ENCODE measurements at places on chromosomes 3 and 15.

DNA sequence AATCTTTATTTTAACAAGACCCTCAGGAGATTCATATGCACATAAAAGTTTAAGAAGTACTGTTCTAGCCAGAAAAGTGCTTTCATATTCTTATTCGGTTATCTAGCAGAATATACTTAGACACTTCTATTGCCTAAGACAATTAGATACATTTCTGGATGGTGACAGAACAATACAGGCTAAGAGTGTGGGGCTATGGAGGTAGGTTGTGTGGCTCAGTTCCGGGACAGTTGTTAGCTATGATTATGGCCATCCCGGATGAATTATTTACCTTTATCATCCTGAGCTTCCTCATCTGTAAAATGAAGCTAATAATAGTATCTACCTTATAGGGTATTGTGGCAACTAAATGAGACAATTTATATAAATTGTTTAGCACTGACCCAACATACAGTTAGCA is 6.6 kb downstream of the FAM98B start:
- no peak for DNase-seq

DNA sequence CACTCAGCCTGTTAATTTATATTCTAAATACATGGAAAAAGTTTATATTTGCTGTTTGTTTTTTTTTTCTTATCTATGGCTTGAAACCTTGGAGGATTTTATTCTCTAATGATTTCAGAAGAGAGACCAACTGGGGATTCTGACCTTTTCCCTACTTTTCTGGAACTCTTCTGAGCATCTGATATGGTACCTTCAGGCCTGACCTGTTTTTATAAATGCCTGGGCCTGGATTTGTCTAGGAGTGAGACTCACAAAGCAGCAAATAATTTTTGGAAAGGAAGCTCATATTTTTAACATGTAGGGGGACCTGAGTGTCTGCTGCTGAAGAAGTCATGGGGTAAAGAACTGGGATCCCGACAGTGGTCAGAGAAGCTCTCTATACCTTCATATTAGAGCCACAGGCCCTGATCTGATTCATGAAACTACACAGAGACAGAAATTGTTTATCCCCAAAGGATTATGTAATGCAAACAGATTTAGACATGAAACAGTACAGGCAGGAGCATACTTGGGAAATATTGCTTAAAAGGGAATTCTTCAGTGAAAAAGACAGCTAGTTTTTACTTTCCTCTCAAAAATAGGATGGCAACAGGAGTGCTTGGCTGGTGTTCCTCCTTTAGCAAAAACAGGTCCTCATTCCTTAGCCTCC is 15.9 kb downstream of the PPM1L start:
- no peak for DNase-seq

GRCh38 chr3:50213373-50213772 is 8.3 kb downstream of the SLC38A3 start:
- no peak for DNase-seq

DNA sequence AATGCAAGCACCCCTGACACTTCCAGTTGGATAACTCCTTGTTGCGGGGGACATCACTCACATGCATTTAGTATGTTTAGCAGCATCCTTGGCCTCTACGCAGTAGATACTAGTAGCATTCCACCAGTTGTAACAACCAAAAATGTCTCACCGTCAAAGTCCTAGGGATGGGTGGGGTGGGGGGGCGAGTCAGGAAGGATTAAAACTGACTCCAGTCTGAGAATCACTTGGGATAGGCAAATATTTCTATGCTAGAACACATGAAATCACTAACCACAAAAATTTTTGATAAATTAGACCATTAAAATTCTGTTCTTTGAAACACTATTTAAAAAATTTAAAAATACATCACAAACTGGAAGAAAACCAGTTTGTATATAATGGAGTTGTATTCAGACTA is 18.0 kb downstream of the ICE2 start:
- DNase-seq = no peak

- no peak for DNase-seq
Measured at GRCh38 chr3:62049033-62049432, 324.3 kb downstream of the FEZF2 start.

DNA sequence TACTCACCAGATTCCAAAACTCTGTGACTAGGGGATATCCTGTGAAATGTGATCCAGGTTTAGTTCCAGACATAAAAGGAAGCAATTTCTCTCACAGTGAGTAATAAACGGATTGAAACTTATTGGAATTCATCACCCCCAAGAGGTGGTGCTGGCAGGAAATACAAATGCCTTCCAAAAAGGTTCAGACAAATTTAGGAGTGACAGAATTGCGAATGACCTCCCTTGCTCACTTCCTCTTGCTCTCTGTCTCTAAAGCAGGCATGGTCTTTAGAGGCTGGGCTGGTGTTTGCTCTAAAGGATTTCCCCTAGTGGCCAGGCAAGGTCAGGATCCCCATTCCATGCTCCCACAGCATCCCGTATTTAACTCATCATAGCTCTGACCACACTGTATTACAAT is 449.4 kb upstream of the PPP2R3A start:
- DNase-seq = no peak

- DNase-seq = no peak
Measured at GRCh38 chr15:37652646-37653417, 281.6 kb upstream of the TMCO5A start.

DNA sequence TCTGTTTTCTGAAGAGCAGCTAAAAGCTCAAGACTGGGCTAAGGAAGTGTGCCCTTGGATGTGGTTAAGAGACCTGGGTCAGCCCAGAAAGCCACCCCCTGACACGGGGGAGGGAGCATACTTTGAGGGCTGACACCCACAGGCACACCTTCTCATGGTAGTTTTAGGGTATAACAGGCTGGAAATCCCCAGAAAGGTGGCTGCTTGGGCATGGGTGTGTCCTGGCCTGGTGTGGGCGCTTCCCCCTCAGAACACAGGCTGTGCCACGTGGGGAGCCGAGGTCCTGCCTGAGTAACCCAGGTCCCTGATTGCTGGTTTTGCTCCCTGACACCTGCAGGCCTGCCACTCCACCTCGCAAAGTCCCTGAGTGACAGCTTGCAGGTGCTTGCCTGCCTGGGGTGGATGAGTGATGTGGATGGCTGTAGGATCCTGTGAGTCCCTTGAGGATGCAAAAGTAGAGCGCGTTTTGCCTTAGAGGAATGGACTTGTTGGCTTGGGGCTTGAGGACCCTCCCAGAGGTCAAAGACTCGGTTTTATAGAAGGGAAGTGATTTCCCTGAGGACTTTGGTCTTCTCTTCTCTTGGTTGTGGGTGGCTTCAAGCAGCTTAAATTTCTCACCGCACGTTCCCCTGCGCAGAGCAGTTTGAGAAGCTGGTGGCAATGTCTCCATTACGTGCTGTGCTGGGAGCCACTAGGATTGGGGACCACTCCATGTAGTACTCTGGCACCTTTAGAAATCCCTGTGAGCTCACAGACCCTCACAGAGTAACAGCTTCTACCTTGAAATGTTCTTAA is 94.4 kb downstream of the DNASE1L3 start:
- peak; percentile 18 for DNase-seq

- no peak for DNase-seq
Measured at GRCh38 chr3:71240034-71240433, 343.5 kb downstream of the FOXP1 start.

GRCh38 chr3:116034794-116035193 is 410.5 kb downstream of the LSAMP start:
- DNase-seq = no peak

GRCh38 chr15:66698318-66698961 is 3.6 kb upstream of the SMAD6 start:
- no peak for DNase-seq

- DNase-seq = no peak
Measured at GRCh38 chr3:32844914-32845313, 27.1 kb downstream of the TRIM71 start.

- DNase-seq = no peak
Measured at GRCh38 chr15:101070024-101070423, 150.9 kb downstream of the LRRK1 start.

- no peak for DNase-seq
Measured at GRCh38 chr3:136783708-136784191, 31.6 kb upstream of the STAG1 start.

DNA sequence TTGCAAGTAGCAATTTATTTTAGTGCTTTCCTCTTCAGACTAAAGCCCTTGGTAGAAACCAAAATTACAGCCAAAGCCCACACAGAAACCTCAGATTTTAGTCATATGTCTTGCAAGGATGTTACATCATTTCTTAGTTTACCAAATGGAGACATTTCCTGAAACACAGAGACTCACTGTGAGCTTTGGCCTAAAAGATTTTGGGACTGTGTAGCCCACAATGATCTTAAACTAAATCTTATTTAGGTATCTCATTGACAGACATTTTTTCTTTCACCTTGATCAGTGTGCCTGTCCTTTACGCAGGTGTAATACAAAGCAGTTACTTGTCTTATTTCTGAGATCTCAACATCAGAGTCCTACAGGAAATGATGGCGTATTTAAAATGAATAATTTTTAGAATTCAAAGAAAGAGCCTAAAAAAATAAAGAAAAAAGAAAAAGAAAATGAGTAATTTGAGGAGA is 27.8 kb upstream of the AP4E1 start:
- no peak for DNase-seq

- no peak for DNase-seq
Measured at GRCh38 chr3:48845170-48845569, 2.5 kb downstream of the PRKAR2A start.

- no peak for DNase-seq
Measured at GRCh38 chr3:130854208-130854864, 39.5 kb upstream of the ATP2C1 start.

DNA sequence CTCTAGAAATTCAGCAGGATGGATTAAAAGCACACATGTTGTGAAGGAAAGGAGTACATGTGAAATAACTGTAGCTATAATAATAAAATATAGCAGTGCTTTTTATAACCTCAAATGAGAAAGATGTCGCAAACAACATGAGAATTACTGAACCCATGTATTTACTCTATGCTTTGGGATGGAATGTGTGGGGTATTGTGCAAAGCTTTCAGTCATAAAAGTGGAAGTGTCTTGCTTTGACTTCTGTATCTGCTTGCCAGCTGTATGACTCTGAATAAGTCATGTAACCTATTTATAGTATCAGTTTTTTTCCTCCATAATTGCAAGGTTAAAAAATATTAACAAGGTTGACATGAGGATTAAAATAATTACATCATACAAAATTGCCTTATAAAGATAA is 519.3 kb upstream of the CADM2 start:
- no peak for DNase-seq

DNA sequence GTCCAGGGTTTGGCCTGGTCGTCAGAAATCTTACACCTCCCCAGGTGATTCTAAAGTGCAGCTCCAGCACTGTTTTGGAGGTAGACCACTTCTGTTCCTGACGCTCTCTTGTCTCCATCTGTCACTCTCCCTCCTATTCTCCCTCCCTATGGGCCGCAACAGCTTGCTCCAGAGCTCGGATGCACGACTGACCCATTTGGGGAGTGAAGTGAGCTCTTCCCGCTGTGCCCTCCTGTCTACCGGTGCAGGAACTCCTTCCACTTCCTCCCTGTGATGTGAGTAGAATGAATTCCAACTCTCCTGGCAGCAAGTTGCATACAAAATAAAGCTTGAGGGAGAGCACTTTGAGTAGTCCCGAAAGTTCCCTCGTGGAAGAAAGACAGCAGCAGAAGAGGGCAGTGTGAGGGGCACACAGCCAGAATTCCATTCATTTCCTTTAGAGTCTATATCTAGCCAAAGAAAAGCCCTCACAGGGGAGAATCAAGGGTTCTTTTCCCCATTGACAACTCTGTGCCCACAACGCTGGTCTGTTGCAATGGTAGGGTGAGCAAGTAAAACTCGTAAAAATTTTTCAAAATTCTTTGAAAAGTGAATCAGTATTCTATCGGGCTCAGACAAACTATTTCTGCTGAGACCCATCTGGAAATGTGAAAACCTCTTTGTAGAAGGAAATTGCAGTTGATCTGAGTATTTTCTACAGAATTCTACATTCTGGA is 39.9 kb upstream of the BDH1 start:
- no peak for DNase-seq

GRCh38 chr3:31462050-31462569 is 70.6 kb upstream of the STT3B start:
- no peak for DNase-seq

DNA sequence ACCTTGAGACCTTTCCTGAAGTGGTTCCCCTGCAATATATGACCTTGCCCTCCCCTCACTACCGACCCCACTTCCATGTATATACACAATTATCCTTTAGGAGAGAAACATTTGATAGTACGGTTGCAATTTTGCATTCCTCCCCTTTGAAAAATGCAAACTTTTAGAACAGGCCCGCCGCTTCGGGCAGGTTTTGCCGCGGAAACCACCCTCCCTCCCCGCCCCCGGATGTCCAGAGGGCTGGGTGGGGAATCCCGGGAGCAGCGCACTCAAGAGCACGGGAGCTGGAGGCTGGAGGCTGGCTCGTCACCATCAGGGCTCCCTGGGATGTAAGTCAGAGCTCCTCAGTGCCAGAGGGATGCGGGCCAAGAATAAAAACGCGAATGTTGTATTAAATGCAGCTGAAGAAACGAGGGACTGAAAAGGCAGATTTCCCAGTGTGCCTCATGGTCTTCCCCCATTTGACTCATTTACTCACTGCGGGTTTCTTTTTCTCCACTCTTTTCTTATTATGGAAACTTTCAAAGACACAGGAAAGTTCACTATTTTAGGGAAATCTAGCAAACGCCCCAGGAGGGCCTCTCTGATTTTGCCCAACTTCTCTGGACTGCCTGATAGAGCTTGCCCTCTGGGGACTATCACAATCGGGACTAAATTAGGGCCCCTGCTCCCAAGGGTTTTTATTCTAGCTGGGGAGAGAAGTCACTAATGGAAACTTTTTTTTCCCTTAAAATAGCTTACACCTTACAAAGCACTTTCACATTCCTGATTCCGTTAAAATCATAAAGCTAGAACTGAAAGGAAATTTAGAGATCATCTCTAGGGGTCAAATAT is 2.9 kb upstream of the USP3 start:
- DNase-seq = no peak

- DNase-seq = no peak
Measured at GRCh38 chr3:64848127-64848800, 160.5 kb upstream of the ADAMTS9 start.

GRCh38 chr15:52256930-52257733 is 38.5 kb downstream of the MYO5C start:
- DNase-seq = no peak

DNA sequence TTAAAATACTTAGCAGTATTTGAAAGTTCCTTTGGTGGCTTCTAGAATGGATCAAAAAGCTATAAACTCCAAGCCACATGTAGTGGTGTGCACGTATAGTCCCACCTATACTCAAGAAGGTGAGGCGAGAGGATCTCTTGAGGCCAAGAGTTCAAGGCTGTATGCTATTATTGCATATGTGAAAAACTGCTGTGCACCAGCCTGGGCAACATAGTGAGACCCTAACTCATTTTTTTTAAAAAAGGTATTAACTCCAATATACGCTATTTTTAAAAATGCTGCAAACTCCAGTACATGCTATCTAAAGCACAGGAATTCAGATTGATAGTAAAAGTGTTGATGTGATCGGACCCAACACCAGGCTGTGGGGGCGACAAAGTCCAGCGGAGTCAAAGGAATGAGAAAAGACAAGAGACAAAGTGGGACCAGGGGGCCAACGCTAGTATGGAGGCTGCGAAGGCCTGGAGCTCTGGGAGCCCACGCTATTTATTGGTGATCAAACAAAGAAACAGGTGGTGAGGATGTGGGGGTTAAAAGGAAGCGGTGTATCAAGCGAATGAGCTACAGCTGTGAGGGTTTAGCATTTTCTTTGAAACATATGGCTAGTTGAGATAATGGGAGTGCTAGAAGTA is 66.6 kb downstream of the ARIH1 start:
- DNase-seq = no peak

- DNase-seq = no peak
Measured at GRCh38 chr3:51681453-51681852, 10.4 kb downstream of the TEX264 start.

All from stimulated activated CD8-positive, alpha-beta memory T cell treated with anti-CD3 and anti-CD28 coated beads, Interleukin-15, amount 100 ng/mL, for 1 hour (primary cell).